ENCODE measurements at places on chromosomes 6 and 20.

GRCh38 chr6:7268816-7269555 is 44.0 kb downstream of the SSR1 start:
- no peak for DNase-seq

DNA sequence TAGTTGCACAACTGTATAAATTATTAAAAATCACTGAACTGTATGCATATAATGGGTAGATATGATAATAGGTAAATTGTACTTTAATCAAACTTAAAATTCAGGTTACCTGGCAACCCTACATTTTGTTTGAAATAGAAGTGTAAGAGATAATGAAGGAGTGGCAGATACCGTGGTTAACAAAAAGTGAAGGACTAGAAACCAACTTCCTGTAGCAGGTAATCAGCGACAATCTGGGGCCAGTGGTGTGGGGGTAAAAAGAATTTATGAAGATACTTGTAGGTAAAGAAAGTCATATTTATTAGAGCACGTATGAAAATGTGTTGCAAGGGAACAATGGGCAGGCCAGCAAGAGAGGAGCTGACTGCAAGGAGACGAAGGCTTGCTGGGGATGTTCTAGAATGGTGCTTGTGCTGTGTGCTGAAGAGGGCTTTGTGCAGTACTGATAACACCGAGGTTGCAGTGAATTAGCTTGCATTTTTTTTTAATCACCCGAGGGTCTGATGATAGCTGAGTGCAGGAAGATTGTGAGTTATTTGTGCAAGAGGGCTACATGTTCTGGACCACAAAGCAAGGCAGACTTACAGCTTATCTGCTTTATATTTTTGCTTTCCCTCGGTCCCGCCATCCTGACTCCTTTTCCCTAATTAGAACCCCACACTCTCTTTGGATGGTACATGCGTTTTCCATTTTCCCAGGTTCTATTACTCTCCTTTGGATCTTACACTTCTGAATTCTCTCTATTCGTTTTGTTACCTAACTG is 4.6 kb upstream of the ENPP1 start:
- DNase-seq, result no peak

DNA sequence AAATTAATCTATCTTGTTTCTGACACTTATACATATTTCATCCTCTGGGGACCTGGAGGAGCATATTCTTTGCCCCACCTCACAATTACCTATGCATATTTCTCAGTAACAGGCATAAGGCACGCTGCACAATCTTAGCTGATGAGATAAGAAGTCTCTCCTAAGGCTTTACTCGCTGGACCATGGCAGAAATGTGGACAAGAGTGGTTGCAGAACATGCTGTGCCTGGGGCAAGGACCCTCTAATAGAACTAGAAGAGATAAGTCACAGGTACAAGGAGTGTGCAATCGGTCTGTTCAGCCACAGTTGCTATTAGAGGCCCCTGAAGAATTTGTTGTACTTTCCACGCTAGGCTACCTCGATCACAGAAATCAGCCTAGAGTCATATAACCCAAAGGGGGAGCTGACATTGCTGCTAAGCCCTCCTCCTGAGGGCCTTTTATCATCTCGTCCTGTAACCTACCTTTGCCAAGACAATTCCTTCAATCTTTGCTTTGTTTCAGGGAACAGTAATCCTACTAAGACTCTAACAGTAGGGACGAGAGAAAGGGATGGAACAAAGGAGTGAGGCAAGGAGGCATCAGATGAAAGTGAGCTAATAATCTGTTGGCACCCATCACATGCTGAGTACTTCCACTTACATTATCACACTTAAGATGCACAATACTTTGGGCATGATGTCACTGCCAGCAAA is 16.1 kb upstream of the DEFB129 start:
- no peak for DNase-seq

- DNase-seq, result no peak
Observed at GRCh38 chr20:41078329-41078728, 49.7 kb downstream of the TOP1 start.

DNA sequence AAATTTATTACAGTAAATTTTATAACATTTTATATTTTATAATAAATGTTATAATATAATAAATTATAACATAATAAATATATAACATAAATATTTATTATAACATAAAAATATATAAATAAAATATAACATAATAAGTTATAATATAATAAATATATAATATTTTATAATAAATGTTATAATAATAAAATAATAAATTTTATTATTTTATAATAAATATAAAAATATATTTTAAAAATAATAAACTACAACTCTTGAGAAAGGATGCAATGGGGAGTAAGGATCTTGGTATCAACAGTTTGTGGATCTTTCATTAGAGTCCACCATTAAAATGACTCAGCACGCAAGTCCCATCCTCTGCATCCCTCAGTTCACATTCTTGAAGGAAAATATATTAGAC is 312.6 kb downstream of the MEI4 start:
- no peak for DNase-seq
